Fibroblast of upper back skin (primary cell): ENCODE measurements at places on chromosomes 3 and 15.

- no peak for DNase-seq
Measured at GRCh38 chr3:119582178-119582577, 2.9 kb downstream of the ADPRH start.

- peak; percentile 67 for DNase-seq
Measured at GRCh38 chr15:93036951-93037819, 51.8 kb downstream of the RGMA start.

DNA sequence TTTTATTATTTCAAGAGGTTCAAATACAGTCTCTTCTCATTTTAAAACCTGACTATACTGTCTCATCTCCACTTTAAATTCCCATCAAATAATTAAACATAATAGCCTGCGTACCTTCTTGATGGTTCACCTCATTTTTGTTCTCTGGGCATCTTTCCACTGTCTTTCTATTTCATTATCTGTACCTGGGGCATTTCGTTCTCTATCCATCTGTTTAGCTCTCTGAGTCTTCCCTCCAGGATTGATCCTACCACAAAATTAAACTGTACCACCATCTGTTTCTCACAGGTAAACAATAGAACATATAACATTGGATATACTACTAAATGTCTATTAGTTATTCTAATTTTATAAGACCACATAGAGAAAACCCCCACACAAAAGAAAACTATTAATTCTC is 1331.4 kb downstream of the NSUN3 start:
- no peak for DNase-seq

DNA sequence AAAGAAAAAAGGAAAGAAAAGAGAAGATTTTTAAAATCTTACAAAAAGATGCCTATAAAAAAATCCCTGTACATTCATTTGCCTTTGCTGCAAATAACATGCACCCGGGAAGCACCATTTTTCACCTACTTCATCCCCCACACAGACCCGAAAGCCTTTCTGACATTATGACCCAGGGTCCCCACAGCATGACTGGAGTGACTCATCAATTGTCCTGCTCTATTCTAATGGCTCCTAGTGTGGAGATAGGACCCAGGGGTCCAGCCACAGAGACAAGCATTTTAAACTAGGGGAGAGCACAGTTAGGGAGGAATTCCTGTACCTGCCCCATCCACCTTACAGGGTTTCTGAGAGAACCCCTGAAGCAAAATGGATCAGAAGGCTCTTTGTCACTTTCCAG is 14.7 kb upstream of the PXYLP1 start:
- DNase-seq, result no peak

DNA sequence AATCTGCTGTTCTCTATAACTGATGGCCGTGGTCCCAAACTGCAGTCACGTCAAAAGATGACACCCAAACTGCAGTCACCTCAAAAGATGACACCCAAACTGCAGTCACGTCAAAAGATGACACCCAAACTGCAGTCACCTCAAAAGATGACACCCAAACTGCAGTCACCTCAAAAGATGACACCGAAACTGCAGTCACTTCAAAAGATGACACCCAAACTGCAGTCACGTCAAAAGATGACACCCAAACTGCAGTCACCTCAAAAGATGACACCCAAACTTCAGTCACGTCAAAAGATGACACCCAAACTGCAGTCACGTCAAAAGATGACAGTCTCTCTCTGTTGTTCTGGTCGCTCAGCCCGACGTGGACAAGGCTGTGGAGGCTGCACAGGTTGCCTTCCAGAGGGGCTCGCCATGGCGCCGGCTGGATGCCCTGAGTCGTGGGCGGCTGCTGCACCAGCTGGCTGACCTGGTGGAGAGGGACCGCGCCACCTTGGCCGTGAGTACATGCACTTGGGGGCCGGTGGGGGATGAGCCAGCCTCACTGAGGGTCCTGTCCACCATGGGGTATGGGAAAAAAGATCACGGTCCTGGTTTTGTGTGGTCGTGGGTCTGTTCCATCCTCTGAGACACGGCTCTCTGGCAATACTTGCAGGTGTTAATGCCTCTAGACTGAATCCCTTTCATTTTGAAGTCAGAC is 7.7 kb downstream of the ALDH1A3 start:
- DNase-seq, result no peak

DNA sequence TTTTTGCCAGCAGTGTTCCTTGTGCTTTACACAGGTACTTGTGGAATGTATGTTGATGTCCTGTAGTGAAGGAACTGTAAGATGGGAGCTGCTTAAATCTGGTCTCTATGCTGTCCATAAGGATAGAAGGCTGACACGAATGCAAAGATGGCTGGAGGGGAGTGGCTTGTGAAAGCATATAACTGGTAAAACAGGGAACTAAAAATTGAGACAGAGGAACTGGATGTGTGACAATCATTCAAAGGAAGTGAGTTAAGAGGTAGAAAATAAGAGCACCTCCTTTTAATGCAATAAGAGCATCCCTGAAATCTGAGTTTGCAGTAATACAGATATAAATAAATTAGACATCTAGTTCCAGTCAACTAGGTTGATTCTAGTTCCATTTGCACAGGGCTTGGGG is 35.2 kb downstream of the RNF13 start:
- DNase-seq, result no peak

- no peak for DNase-seq
Measured at GRCh38 chr15:44535523-44536301, 1.2 kb upstream of the EIF3J start.

DNA sequence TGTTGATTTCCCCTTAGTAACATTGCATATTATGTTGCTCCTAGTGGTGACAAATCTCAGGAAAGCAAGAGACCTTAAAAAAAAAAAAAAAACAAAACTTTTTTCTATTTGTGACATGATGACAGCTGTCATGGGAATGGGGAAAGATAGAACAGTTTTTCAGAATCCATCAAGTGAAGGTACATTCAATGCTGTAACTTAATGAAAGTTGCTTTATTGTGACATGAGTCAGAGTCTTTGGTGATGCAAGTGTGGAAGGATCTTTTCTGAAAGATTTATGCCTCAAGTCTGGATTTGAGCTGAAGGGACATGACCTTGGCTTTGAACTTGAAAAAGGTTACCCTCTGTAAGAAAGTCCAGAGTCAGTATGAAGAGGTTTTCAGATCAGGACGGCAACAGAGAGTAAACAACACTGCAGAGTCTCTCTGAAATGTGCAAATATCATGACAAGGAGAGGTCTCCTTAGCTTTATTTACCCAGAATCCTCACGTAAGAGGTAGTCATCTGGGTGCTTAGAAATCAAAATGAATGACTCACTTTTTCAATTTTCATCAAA is 424.7 kb downstream of the CNTN4 start:
- DNase-seq, result no peak

- peak; percentile 80 for DNase-seq
Measured at GRCh38 chr3:146493221-146493620, 23.9 kb upstream of the PLSCR2 start.

GRCh38 chr3:196203846-196204245 is 7.4 kb downstream of the ZDHHC19 start:
- no peak for DNase-seq

DNA sequence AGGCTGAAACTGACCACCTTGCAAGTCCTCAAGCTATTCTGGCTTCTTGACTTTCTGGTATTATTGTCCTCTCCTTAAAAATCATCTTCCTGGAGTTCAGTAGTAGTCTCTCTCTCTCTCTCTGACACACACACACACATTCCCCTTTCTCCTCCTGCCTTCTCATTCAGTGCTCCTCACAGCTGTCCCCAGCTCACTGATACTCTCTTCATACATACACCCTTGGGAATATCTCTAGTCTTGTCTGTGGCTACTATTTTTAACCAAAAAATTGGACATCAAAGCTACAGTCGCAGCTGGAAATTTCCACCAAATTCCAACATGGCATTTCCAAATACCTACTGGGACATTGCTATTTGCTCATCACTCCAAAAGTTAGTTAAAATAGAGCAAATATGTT is 178.9 kb downstream of the ECT2 start:
- DNase-seq, result no peak

DNA sequence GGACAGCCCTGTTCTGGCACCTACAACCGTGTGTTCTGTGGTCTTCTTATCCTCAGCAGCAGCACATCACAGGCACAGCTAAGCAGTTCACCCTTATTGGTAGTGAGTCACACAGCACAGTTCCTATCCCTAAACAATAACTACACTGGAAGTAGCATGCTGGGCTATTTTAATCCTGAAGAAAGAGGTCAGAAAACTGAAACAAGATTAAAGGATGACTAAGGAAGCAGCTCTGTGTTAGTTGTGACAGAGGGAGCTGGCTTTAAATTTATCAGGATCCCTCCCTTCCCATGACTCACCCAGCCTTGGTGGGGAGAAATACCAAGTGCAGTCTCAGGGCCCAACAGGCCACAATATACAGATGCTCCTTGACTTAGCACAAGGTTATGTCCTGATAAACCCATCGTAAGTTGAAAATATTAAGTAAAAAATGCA is 144.3 kb downstream of the ERC2 start:
- peak; percentile 71 for DNase-seq

DNA sequence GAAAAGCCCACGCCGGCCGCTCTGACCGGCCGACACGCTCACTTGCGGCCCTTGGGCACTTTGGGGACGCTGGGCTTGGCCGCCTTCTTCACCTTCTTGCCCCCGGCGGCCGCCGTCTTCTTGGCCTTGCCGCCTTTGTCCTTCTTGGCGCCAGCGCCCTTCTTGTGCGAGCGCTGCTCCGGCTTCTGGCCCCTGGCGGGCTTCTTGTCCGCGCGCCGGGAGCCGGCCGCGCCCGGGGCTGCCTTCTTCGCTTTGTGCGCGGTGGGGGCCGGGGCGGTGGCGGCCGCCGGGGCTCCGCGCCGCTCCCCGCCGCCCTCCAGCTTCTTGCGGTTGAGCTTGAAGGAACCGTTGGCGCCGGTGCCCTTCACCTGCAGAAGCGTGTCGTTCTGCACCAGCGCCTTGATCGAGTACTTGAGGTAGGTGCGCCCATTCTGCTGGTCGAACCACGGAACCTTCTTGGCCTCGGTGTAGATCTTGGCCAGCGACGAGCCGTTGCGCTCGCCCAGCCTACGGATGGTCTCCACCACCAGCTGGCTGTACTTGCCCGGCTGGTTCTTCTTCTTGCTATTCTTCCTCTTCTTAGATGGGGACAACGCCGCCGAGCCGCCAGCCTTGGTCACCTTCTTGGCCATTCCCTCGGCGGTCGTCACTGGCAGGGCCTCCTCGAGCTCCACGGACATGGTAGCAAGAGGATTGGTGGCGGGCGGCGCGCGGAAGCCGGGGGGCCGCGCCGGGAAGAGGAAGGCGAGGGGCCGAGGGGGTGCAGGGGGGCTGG is 36.7 kb downstream of the HMCES start:
- no peak for DNase-seq

DNA sequence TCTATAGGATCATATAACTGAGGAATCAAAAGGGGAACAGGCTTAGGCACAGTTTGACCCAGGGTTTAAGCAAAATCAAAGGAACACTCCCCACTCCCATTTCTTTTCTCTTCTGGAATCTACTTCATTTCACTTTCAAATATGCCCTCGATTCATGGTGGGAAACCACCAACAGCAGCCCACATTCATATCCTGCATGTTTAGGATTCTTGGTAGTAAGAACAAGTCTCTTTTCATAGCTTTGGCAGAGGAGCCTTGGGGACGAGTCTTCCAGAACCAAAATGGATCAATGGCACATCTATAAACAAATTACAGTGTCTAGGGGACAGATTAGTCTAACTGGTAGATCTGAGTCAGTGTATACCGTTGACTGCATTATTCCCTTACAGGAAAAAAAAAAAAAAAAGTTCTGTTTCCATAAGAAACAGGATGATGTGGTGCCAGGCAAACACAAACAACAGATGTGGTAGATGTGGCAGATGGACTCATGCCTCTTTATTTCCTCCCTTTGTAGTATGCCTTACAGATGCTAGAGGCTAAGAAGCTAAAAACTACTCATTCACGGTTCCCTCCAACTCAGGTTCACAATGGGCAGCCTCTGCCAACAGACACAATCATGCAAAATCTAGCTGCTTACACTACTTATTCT is 578.3 kb upstream of the ADAMTS9 start:
- no peak for DNase-seq

DNA sequence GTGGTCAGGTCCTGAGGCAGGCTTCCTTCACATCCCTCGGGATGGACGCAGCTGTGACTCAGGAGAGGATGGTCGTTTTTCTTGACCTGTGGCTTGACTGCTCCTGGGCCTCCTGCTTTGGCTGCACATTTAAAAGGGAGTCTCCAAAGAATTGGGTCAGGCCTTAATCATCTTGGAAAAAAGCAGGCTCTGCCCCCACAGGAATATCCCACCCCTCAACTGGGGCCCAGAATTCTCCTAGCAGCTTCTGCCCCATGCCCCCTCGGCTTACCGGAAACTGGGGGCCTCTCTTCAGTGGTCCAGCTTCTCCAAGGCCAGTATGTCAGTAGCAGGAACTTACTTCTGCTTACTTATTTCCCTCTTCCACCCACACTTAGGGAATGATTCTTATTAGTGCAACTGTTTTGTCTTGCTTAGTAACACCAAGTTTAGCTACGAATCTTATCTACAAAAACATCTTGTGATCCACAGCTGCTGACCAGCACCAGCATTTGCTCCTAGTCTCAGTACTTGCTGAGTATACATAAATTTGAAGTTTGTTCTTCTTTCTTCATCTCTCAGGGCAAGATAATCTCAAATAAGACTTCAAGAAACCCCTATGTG is 35.7 kb downstream of the ATG7 start:
- no peak for DNase-seq

DNA sequence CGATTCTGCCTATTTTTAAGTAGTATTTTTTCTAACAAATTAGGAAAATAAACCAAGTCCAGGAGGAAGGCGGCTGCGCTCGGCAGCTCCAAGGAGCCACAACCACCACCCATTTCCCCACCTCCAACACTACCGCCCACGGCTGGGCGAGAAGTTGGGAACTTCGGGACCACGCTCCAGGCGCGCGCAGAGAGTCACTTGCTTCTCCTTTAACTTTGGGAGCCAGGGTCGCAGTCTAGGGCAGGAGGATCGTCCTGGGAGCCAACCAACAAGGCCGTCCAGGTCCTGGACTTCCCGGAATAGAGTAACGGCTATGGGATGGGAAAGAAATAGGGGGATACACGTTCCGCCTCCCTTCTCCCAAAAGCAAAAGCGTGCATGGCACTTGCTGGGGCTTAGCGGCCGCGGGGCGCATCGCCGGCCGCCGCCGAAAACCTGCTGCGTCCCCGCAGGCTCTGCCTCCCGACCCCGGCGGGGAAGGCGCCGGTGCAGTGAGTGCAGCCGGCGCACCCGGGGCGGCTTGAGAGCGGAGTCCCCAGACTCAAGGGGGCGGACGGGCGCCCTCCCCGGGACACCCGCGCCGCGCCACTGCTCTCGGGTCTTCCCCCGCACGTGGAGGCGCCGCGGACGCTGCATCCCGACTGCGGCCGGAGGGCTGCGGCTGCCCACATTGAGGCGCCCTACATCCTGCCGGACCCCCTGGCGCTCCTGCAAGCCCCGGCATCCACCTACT is 699 bp downstream of the MEGF11 start:
- no peak for DNase-seq

GRCh38 chr15:58406811-58407210 is 25.0 kb upstream of the LIPC start:
- no peak for DNase-seq

GRCh38 chr15:68428431-68428940 is 3.5 kb downstream of the ITGA11 start:
- DNase-seq, result no peak
